ENCODE measurements at places on chromosomes 2 and 18.

DNA sequence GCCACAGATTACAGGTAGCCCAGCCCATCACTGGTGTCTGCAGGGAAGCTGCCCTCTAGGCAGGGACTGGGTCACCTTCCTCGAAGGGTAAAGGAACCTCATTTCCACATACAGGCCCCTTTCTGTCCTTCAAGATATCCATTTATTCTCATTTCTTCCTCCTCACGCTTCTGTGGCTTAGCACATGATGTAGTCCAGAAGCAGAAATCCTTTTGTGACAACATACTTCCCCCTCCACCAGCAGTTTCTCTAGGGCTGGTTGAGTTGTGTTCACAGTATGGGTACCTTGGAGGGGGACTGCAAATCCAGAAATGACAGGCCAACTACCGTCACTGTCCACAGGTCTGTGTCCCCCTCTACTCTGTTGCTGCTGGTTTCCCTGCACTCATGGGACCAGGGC lies 364.9 kb downstream of the ANAPC1 start:
- no peak for DNase-seq

- DNase-seq: no peak
Observed at GRCh38 chr2:23042216-23042906, 342.6 kb upstream of the KLHL29 start.

GRCh38 chr2:120400551-120400950 lies 54.6 kb downstream of the INHBB start:
- no peak for DNase-seq

DNA sequence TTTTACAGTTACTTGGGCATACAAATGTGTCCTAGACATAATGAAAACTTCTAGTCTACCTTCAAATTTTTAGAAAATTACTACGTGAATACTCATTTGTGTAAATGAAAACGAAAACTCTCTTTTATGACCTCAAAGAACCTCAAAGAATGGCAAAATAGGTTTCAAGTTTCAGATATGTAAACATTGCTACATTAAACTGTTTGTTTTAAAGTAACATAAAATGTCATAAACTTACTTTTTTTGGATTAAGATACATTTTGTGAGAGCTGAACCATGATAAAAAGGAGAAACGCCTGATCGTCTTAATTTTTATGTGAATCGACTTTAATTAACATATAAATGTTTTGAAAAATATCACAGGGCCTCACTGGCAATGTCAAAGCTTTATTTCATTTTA lies 91.4 kb downstream of the PPP1R1C start:
- DNase-seq: no peak

DNA sequence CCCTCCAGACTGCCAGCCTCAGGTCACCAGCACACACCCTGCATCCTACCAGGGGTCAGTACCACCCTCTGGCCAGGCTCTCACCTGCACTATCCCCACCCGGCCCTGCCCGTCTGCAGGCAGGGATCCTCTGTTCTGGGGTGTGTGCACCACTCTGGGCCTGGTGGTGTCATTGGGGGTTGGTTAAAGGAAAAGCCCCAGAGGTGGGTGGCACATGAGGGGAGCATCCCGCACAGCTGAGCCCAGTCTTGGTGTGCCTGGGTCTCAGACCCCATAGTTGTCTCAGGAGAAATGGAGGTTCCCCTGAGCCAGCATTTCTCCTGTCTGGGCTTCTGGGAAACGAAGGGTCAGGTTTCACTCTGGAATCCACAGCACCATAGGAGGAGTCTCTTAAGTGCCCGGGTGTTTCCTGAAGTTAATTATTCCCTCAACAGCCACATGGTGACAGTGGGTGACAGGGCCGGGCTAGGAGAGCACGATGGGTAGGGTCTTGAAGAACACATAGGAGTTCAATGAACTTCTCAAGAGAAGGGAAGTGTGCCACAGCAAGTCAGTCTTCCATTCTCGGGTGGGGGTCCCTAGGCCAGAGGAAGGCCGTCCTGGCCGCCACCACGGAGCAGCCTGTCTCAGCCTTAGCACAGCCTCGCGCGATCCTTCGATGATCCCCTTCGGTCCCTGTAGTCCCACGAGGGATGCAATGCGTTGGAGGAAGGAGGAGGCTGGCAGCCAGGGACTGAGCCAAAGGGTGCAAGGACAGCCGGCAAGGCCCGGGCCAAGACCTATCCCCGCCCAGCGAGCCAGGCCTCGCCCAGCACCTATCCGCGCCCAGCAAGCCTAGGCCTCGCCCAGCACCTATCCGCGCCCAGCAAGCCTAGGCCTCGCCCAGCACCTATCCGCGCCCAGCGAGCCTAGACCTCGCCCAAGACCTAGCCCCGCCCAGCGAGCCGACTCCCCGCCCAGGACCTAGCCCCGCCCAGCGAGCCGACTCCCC lies 1.1 kb upstream of the FARP2 start:
- DNase-seq: peak; percentile 65
